Activated CD4-positive, alpha-beta memory T cell treated with anti-CD3 and anti-CD28 coated beads, Interleukin-2, amount 10 ng/mL, durations not matched to agents 7 days and 5 days (primary cell): ENCODE measurements at places on chromosomes 13 and 19.

GRCh38 chr19:55692681-55693081, 17.7 kb downstream of the EPN1 start:
- no peak for DNase-seq

- no peak for DNase-seq
Measured at GRCh38 chr19:40216777-40217026, 1.5 kb downstream of the TTC9B start.

DNA sequence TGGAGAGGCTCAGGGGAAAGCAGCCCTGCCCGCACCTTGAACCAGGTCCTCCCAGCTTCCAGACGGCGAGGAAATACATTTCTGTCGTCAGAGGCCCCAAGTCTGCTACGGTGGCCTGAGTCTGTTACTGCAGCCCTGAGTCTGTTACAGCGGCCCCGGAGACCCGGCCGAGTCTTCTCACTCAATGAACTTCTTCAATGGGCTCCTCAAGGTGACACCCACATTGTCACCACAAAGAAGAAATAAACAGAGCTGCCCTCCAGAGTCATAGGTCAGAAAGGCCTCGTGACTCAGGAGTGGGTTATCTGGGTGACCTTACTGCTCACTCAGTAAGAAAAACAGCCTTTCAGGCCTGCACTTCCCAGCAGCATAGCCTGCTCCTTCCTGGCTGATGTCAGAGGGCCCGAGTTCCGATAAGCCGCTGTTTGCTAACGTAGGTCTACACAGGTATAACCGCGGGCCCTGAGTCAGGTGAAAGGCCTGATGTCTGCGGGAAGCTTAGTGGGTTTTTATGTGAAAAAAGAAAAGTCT, 66.9 kb upstream of the TM9SF2 start:
- peak; percentile 80 for DNase-seq

- no peak for DNase-seq
Measured at GRCh38 chr19:39864118-39864517, 17.9 kb upstream of the FBL start.

GRCh38 chr13:29556742-29557141, 38.7 kb downstream of the SLC7A1 start:
- DNase-seq: no peak

DNA sequence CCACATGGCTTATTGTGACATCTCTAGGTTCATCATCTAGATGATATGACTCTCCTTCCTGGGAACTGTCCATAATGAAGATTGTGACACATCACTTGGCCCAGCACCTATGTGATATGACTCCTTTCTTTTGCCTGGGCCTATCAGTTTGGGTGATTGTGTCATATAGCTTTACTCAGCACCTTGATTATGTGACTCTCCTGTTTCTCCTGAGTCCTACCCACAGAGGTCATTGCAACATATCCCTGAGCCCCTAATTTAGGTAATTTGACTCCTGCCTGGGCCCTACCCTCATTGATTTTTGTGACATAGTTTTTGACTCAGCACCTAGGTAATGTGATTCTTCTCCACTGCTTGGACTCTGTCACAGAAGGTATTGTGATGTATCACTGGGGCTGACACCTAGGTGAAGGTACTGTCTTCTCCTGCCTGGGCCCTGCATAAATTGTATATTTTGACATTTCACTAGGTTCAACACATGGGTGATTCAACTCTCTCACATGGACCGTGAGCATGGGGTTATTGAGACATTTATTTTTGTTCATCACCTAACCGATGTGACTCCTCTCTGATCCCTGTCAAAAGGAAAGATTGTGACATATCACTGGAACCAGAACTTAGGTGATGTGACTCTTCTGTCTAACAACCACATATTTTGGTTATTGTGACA, 26.2 kb upstream of the ZNF254 start:
- DNase-seq: no peak

DNA sequence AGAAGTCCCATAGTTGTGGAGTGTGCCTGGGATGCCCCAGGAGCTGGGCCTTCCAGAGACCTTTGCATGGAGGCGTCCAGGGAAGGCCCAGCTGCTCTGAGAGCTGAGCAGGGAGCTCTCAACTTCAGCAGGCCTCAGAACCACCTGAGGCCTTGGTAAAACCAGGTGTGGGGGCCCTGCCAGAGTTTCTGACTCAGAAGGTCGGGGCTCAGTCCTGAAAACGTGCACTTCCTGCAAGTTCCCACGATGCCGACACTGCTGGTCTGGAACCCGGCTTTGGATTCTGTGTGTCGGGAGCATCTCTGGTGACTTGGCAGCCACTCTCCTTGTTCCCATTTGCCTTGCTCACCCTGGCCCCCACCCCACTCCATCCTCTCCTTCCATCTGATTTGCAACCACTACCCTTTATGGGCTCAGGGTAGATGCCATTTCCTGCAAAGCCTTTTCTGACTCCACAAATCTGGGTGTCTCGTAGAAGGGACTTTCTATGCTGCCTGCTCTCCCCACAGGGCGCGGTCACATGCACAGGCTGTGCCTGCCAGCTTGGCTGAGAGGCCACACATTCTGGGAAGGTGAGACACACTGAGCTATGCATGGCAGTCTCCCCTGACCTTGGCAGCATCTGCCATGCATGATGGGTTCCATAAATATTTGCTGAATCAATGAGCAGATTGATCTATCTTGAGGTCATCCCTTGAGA, 244.7 kb downstream of the COL4A1 start:
- DNase-seq: no peak

DNA sequence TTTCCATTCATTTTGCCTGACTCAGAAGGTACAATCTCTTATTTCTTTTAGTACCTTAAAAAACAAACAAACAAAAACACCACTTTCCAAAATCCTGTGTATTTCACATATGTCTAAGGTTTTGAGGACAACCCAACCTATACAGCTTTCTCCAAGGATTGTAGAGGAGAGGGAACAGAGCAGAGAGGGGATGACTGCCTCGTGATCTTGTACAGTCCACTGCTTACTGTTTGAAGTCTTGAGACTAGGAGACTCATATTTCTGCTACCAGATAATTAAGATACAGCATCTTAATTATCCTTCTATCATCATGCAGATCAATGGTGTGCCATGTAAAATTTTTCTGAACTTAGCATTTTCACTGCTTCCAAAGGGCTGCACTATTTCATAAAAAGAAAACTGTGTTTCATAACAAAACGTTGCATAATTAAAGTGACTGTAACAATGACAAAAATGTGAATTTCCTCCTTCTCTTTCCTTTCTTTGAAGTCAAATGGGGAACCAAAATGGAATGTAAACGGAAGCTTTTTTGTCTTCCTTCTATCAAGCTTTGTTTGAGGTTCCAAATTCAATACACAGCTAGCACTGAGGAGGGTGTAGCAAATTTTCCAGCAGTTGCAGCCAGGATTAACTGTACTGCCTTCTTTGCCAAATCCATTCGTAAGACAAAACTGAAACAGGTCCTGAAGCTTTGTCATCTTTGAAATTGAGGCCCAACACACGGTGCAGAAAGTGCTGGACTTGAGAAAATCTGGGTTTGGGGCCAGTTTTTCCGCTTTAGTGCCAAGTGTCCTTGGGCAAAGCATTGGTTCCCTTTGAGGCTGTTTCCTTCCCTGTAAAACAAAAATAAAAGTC, 34.9 kb upstream of the RCBTB2 start:
- no peak for DNase-seq

- DNase-seq: no peak
Measured at GRCh38 chr13:56561327-56561726, 579.4 kb upstream of the PRR20A start.

DNA sequence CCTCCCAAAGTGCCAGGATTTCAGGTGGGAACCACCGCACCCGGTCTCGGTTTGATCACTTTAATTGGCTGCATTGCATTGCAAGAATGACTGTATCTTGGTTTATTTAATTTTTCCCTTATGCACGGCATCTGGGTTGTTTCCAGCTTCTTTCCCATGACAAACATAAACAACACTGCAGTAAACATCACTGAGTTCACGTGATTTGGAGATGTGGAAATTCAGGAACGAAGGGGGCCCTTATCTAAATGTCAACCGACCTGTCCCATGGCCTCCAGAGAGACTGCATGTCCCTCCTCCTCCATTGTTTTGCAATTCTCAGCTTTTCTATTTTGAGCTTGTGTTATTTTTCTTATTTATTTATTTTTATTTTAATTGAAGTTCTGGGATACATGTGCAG, 14.4 kb upstream of the SULT2B1 start:
- DNase-seq: no peak

GRCh38 chr19:38803543-38803942, 9.2 kb downstream of the LGALS4 start:
- DNase-seq: no peak

- DNase-seq: no peak
Measured at GRCh38 chr13:42658019-42658418, 84.1 kb downstream of the TNFSF11 start.

DNA sequence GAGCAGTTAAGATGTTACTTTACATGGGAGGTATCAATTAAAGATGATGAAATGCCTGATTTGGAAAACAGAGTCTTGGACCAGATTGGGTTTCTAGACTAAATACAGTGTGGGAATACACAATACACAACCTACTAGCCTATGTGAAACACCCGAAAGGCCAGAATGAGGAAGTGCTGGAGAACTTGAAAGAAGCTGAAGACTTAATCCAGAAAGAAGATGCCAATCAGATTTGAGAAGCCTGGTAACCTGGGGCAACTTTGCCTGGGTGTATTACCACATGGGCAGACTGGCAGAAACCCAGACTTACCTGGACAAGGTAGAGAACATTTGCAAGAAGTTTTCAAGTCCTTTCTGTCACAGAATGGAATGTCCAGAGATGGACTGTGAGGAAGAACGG, 43.2 kb downstream of the N4BP2L1 start:
- DNase-seq: no peak

DNA sequence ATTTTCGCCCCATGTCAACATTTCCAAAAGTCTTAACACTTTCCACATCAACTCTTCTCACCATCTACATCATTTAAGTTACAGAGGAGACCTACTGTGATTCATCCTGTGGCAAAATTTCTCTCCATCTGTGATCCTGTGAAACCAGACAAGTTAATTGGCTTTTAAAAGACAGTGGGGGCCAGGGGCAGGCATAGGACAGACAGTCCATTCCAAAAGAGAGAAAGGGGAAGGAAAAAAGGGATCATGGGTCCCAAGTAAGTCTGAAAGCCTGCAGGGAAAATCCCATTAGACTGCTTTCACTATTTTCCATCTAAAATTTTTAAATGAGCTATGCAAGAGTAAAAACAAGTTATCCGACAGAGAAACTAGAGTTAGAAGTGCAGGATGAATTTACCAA, 121.0 kb downstream of the MRPL57 start:
- no peak for DNase-seq

GRCh38 chr19:29285878-29286277, 72.9 kb upstream of the UQCRFS1 start:
- DNase-seq: no peak

DNA sequence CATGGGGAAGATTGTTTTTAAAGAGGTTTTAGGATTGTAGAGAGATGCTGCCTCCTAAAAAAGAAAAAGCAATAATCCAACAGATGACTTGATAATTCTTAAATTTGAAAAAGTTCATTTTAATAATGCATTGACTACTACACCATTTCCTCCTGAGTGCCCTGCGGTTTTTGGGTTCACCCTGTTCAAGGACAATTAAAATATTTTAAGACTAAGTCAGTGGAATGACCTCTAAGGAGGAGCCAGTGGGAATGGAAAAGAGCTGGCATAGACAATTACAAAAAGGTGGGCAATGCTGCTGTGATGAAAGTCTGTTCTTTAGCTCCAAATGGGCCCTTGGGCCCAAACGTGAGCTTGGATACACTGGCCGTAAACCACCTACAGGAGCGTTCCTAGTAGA, 217.8 kb downstream of the LHFPL6 start:
- no peak for DNase-seq

DNA sequence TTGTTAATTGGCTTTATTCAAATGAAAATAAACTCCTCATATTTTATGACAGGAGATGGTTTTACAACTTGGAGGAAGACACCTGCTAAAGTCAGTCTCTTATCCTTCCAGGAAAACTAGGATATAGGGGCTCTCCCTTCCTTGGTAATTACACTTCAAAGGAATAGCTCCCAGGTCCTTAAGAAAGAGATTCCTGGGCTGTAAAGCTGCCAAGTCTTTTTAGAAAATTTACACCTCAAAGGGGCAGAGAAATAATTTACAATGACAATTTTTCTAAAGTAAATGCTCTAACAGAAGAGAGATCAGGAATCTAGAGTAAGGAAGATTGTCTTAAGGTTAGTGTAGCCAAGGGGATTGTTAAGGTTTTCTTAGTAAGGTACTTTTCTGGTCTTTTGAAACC, 1359.0 kb downstream of the OLFM4 start:
- DNase-seq: no peak

- DNase-seq: no peak
Measured at GRCh38 chr13:75071395-75071794, 410.6 kb downstream of the TBC1D4 start.

DNA sequence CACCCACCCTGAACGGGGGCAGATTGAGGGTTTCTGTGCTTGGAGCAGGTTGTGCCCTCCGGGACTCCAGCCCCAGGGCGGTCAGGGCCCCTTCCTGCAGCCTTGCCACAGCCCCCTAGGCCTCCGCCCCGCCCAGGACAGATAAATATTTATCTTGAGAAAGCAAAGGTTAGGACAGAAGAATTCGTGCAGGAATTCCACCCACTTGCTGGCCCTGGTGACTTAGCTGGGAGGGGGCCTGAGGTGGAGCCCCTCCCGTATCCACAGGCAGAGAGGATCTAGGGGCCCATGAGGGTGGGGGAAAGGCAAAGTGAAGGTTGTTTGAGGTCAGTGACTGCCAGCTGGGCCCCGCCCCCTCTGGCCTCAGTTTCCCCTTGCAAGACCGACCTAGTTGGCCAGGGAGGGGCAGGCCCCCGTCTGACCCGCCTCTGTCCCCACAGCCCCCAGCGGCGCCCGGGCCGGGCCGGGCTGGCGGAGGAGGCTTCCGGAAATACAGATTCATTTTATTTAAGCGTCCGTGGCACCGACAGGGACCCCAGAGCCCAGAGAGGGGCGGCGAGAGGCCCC, 5.2 kb downstream of the MIDN start:
- no peak for DNase-seq

DNA sequence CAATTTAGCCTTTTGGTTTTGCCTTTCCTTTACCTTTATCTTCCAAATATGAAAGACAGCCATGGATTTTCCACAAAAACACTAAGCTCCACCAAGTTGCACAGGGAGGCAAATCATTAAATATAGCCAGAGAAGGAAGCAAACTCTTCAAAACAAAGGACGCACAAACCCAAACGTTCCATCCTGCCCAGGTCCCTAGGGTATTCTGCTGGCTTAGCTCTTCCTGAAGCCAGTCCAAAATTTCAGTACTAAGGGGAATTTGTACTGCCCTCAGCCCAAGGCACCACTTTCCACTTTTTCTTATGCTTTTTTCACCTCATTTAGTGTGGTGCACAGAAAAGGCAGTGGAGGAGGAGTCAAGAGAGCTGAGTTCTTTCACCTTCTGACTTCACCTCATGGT, 169.9 kb downstream of the FLT1 start:
- no peak for DNase-seq

- DNase-seq: no peak
Measured at GRCh38 chr13:46523972-46524752, 28.8 kb upstream of the LRCH1 start.
